ENCODE measurements at places on chromosomes 7 and 10.

GRCh38 chr10:100395626-100396025, 48.6 kb downstream of the SCD start:
- no peak for DNase-seq

DNA sequence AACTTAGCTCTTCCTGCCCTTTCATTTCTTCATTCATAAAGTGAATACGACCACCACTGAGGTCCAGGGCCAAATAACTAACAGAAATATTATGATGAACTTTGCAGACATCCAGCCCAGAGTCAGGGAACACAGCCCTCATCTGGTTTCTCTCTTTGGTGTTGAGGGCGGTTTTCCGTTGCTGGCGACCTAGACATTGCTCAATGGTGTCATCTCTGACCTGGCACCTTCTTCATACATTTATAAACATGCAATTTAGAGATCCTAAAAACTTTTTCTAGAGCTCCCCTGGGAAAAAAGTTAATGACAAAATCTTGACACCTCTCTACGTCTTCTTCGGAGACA, 324 bp upstream of the TET1 start:
- no peak for DNase-seq

GRCh38 chr7:28091190-28091589, 89.4 kb downstream of the JAZF1 start:
- no peak for DNase-seq

DNA sequence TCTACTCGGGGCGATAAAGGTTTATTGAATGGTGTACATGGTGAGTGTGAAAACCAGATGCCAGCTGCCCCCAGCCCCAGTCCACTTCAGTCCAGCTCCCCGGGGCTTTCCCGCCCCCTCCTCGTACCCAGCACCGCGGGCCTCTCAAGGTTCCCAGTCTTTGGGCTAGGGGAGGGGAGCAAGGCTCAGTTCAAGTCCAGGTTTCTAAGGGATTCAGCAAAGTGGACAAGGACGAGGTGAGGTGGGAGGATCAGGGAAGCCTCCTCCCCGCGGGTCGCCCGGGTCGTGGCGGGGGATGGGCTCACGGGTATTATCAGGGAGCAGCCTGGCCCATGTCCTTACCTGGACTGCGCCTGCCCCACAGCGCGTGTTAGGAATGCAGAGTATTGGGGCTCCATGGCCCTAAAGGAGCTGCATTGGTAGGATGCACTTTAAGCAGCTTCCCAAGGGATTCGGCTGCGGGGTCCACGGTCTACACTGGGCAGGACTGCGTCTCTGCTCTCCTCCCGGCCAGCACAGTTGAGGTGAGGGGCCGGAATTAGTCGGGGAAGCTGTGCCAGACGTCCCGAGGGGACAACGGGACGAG, 541 bp upstream of the PFKFB3 start:
- DNase-seq = no peak

DNA sequence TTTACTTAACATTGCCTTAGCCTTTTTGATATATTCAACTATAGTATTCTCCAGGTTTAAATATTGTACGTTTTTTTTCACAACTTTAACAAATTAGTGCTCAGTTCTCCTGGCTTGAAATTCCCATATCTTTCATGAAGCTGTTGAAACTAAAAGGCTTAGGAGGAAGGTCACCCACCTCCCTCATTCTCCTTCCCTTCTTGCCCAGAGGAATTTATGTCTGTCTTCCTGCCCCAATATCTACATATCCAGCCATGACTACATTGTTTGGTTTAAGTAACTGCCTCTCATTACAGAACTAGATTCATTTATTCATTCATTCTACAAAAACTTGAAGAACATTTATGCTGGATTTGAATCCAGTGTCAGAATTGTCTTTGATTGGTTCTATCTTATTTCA, 254.8 kb upstream of the C7orf33 start:
- DNase-seq = no peak
